ENCODE measurements at places on chromosomes 12 and 14.

GRCh38 chr14:81474685-81475324 lies 58.8 kb downstream of the SEL1L start:
- DNase-seq, result no peak

DNA sequence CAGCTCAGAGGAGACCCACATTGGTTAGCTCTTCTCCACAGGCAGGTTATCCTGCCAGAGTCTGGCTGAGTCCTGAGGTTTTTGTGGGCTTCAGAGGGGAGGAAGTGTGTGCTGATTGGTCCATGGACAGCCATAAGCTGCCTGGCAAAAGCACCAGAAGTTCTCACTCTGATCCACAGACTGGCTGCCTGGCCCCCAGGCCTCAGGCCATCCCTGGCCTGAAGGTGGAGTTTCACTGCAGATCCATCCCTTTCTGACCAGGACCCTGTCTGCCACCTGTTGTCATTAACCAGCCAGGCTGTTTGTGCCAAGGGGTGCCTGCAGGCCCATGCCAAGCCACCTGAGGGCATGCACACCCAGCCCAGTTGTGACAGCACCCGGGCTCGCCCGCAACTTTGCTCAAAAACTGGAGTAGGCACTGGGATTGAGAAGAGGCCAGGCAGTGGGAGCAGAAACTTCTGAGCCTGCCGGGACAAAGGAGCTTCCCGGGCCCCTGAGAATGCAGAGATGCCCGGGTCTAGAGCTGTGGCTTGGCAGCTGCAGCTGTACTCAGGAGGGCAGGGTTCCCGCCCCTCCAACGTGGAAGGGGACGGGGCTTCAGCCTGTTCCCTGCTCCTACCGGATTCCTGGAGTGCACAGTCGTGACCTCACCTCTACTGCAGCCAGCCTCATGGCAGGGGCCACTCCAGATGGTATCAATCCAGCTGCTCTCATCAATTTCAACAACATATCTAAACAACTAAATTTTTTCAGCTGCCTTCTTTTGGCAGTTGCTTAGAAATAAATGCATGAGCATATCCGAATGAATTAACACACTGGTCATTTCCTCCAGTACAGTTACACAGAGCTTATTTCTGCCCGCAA lies 1277.3 kb downstream of the SLC16A7 start:
- no peak for DNase-seq

GRCh38 chr12:79322905-79323304 lies 367.9 kb downstream of the PAWR start:
- DNase-seq, result no peak

- DNase-seq, result no peak
Observed at GRCh38 chr14:78666336-78667056, 496.3 kb downstream of the NRXN3 start.

DNA sequence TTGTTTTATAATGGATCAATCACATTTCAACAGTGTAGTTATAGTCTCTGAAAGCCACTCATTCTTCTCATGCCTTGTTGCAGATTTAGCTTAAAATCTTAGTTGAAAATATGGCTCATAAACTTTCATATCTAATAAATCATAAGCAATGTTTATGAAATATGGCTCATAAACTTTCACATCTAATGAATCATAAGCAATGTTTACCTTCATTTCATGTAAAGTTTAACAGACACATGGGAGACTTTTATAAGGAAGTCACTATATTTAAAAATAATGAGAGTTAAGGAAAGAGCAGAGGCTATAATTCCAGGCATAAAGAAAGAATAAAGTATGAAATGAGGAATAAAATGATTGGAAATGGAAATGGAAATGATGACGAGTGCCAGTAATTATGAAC lies 1042.1 kb downstream of the FSCB start:
- DNase-seq, result no peak

DNA sequence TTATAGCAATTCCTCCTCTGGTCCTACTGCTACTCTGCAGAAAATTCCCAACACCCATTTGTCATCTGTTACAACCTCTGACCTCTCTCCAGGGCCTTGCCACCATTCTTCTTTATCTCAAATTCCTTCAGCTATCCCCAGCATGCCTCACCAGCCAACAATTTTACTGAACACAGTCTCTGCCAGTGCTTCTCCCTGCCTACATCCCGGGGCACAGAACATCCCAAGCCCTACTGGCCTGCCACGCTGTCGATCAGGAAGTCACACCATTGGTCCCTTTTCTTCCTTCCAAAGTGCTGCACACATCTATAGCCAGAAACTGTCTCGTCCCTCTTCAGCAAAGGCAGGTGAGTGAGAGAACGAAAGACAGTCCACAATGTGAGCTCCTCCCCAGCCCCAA lies 122.1 kb downstream of the TTLL5 start:
- DNase-seq, result no peak

- DNase-seq, result no peak
Observed at GRCh38 chr12:9730011-9730410, 2.9 kb downstream of the CLECL1 start.

GRCh38 chr12:66594688-66595087 lies 84.2 kb downstream of the GRIP1 start:
- no peak for DNase-seq

DNA sequence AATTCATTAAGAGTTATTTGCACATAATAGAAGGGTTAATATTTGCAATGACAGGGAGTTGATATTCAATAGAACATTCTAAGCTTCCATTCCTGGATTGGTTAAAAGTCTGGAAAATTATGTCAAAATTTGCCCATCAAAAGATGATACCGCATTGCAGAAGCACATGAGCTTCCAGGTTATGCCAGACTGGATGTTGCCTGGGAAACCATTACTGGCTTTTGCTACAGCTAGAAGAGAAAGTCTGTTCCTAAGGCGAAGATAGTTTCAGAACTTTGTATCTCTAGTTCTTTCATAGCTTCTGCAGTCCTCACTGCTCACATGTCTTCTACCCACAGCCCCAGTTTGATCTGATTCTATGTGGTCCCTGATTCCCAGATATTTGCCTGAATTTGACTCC lies 122.4 kb upstream of the AMIGO2 start:
- no peak for DNase-seq

DNA sequence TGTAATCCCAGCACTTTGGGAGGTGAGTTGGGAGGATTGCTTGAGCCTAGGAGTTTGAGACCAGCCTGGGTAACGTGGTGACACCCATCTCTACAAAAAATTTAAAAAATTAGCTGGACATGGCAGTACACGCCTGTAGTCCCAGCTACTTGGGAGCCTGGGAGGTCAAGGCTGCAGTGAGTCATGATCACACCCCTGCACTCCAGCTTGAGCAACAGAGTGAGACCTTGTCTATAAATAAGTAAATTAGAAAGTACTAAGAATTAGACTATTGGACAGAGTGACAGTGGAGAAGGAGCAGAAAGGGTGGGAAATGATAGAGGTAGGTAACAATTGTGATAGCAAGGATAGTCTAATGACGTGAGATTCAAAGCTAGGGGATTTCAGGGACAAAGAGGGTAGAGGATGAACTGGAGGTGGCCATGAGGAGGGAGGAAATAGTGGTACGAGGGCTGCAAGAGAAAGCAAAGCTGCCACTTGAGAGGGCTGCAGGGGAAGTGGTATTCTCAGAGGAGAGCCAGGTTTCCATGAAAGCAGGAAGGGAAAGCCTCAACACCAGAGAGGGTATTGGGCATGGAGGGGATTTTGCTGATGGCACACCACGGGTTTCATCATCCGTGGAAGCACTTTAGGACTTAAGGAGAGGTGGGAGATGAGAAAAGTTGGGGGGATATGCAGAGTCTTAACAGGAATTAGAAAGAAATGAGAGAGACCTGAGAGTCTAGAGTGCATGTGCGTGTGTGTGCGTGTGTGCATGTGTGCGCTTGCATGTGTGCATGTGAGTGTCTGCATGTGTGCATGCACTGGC lies 85.6 kb downstream of the SYNE2 start:
- no peak for DNase-seq

GRCh38 chr12:22474970-22475720 lies 69.2 kb downstream of the C2CD5 start:
- DNase-seq, result no peak

DNA sequence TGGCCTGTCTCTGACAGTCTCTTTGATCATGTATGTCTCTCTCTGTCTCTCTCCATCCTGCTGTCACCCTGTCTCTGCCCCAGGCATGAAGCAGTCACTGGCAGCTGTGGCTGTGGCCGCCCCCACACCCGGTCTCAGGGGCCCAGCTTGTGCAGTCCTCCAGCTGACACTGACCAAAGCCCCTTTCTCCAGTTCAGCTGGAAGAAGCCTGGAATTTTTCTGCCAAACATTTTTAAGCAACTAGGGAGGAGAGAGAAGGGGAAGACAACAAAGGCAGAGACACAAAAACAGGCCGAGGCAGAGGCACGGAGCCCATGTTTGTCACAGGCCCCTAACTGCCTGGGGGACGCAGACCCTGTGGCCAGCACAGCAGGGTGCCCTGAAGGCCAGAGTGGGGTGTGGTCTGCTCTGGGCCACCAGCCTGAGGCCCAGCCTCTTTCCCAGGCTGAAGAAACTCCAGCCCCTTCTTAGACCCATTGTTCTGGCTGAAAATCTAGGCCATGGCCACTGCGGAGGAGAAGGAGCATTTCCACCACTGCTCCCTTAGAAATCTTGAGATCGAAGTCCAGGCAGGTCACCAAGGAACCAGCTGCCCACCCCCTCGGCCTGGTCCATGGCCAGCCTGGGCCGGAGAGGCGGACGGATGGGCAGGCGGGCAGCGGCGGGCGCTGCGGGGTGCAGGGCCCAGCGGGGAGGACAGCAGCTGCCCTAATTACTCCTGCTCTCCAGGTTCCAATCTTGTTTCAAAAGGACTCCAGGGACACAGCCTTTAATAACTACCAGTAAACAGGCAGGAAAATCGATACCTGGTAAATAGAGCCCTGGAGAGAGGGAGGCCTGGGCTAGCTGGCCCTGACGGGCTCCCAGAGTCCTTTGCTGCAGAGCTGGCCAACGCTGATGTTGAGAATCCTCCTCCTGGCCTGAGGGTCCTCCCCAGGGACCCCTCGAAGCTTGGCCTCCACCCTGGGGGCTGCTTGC lies 14.9 kb downstream of the DTX1 start:
- DNase-seq, result no peak

- no peak for DNase-seq
Observed at GRCh38 chr12:80226576-80226975, 127.2 kb downstream of the OTOGL start.

- no peak for DNase-seq
Observed at GRCh38 chr14:98544174-98544573, 727.8 kb downstream of the BCL11B start.

DNA sequence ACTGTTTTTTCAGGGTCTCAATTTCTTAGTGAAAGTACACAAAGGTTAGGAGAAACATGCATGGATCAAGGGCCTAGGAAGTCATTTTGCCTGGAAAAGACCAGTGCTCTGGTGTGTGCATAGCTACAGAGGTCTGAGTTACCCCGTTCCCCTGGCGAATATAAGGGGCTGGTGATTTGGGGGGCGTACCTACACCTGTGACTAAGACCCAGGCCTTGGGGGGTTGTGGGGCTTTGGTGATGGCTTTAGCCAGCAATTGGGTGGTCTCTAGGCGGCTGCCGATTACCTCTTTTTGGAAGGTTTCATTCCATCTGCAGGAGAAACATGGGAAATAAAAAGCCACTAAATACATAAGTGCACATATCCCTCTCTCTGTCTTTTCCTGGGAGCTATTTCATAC lies 1.1 kb downstream of the SDR39U1 start:
- no peak for DNase-seq

- no peak for DNase-seq
Observed at GRCh38 chr14:35875296-35875695, 49.2 kb downstream of the BRMS1L start.

GRCh38 chr12:123083661-123084571 lies 67.0 kb downstream of the PITPNM2 start:
- DNase-seq, result no peak

DNA sequence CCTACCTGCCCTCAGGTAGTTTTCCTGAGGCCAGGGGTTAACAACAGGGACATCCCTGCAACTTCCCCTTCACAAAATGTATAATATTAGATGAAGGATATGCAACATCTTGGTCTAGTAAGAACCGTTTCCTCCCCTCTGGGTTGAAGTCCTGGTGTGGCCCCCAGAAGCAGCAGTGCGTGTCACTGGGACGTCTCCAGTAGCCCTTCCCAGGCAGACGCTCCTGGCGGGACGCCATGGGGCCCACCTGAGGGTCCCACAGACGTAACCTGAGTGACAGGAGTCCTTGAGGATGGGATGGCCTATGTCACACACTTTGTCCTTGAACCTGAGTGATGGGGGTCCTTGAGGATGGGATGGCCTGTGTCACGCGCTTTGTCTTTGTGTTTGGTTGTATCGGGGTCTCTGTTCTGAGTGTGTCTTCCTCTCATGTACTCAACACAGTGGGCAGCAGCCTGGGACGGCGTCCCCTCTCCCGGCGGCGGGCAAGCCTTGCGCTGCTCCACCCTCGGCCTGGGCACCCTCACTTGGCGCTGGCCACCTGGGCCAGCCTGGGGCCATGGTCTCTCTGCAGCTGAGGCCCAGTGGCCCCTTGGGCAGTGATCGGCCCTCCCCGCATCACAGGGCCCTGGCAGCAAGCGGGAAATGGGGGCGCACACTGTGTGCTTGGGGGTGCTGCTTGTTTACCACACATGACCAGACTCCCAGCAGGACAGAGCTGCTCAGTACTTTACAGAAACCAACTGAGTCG lies 14.3 kb upstream of the AMN start:
- no peak for DNase-seq

DNA sequence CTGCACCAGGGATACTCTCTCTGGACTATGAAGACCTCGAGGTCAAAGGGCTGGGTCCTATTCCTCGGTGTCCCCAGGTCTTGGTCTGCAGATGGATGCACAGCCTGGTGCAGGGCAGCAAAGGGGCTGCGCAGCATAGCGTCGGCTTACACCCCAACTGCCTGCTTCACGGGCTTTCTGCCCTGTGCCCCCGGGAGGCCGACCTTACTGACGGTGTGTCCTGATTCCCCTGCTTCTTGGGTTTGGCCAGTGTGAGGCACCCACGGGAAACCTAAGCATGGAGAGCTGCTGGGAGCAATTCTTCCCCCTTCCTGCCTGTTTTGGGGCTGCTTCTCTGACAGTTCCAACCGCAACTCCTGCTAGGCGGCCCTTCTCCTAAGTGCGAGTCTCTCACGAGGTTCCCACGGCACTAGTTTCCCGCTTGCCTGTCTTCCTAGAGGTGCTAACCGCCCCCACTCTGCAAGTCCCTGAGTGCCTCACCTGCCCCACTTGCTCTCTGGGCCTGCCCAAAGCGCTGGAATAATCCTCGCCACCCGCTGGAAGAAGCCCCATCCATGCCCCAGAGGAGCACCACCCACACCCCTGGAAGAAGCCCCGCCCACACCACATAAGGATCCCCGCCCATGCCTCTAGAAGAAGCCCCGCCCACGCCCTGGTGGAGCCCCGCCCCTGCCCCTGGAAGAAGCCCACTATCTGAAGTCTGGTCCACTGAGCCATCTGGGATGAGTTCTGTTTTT lies 54.0 kb downstream of the PRIMA1 start:
- no peak for DNase-seq

All from stimulated activated CD4-positive, alpha-beta T cell treated with anti-CD3 and anti-CD28 coated beads, Interleukin-1b, Interleukin-23, amount 100 ng/mL, for 4 hours (primary cell).